Epithelial cell of prostate (primary cell): ENCODE measurements at places on chromosomes 3 and 15.
A peak's percentile ranks its signal among the peaks of the same experiment; 100 is the strongest.

DNA sequence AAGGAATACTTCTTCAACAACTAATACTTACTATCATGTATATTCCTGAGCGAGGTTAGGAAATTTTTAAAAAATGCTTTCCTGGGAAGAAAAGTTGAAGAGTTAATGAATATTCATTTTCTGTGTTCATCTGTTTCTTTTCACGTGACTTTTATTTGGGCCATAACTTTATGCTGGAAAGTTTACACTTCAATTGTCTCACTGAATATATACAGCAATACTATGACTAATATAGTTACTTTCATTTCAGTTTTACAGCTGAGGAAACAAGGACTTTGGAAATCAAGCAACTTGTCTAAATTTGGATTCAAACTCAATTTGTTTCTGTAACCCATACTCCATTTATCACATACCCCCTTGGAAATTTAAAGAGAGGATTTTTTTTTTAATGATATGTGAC lies 894.2 kb downstream of the ROBO1 start:
- DNase-seq: no peak

DNA sequence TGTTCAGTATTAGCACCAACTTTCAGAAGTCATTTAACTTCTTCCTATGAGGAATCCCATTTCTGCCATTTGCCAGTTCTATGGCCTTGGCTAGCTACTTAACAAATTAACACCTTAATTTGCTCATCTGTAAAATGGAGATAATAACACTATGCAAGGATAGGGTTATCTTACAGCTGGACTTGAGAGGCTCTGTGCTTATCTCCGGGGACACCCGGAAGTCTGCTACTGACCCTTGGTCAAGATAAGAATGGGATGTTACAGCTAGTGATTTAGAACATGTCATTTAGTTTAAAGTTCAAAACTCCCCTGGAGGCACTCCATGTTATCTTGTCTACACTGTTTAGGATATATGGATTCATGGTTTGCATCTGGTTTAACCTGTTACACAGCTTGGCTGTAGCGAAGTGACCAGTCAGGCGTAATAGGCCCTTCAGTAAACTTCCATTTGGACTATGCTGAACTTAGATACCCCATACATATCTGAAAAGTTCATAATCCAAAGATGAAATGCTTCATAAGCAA lies 156.0 kb upstream of the CD96 start:
- no peak for DNase-seq

DNA sequence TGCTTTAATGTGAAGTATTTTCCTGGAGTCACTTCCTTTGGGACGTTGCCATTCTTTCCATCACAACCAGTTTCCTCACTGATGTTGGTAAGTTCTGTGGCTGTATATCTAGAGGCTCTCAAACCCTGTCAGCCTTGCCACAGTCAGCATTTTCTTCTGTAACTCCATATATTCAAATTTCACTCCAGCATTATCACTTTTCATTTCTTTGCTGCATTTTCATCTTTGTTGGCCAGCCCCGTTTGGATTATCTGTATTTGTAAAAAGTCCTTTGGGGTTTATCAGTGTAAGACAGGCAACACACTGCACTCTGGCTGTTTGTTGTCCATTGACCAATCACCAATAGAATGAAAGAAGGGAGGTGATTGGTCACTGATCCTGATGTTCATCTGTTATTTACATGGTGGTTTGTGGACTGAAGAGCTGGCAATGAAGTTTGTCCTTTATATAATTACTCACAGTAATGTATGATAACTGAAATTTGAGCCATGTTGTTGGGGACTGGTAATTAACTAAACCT lies 20.3 kb downstream of the GMPS start:
- DNase-seq: no peak

DNA sequence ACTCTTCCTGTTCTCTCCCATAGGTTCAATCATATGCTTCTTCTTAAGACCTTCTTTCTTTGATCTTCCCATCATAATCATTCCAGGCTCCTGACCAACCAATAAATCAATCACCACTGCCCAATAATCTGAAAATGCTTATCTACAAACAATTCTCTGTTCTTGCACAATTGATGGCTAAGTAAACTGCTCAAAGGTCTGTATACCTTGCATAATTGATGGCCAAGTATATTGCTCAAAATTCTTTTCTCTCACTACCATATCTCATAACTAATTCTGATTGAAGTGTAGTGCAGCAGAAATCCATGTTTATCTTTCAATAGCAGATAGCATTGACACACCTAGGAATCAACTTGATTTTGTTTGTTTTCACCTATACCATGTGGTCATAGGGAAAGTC lies 83.4 kb upstream of the EPHA6 start:
- DNase-seq: no peak

GRCh38 chr15:95097361-95097760 lies 866.0 kb downstream of the MCTP2 start:
- no peak for DNase-seq

DNA sequence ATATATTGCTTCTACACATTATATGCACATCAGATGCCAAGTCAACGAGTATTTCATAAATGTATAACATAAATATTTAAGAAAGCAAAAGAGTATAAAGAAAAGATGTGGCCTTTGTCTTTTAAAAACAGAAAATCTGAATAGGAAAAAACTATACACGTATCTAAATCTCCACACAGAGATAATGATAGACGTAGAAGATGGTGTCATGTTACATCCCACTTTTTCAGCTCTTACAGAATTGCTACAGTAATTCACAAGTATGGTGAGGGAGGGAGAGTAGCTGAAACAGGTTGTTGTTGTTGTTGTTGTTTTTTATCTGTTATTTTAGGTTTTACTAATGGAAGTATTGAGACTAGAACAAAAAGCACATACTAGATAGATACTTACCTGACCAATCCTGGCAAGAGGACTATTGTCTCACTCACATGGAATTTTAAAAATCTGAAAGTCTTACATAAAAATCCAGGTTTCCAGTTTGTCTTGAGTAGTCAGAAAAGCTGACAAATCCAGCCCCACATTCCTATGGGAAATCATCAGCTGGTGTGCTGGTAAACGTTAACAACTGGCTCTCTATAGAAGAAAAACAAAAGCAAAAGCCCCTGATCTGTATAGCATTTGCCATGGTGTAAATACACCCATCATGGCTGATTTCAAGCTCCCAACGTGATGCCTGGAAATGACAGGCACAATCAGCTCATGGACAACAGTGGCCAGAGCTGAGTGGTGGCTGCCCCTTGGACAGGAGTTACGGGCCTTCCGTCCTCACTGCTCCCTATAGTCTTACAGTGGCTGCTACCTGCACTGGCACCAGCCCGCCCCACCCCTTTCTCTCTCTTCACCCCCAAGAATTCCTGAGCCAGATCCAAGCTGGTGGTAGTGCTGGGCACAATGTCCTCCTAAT lies 47.4 kb upstream of the VGLL4 start:
- DNase-seq: no peak

- DNase-seq: no peak
Observed at GRCh38 chr15:22786868-22787698, 639 bp downstream of the NIPA1 start.

- no peak for DNase-seq
Observed at GRCh38 chr3:39413691-39414420, 7.3 kb downstream of the RPSA start.

DNA sequence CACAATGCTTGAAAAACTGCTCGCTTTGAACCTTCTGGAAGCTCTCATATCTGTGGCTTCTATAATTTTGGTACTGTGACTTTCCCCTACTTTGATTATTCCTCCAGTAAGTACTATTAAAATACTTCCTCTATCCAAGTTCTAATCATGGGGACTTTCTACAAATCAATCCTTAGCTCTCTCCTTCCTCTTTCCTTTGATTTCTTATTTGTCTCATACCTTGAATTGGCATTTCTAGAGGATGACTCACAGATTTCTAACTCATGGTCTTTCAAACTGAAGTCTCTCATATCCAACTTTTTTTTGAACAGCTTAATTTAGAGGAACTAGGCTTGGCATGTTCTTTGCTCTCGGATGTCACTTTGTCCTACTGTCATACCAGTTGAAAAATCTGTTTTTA lies 241.8 kb downstream of the TBC1D5 start:
- DNase-seq: no peak

- DNase-seq: peak; percentile 92
Observed at GRCh38 chr3:31008994-31009393, 114.5 kb upstream of the GADL1 start.

- DNase-seq: no peak
Observed at GRCh38 chr3:99700631-99701268, 62.4 kb downstream of the COL8A1 start.

DNA sequence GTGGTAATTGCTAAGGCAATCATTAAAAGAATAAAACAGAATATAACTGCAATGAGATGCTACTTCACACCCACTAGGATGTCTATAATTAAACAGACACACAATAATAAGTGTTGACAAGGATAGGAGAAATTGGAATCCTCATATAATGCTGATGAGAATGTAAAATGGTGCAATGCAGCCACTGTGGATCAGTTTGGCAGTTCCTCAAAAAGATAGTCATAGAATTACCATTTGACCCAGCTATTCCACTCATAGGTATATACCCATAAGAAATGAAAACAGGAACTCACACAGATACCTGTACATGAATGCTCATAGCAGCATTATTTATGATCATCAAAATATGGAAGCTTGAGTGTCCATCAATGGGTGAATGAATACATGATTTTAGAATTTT lies 9.6 kb upstream of the RNF111 start:
- no peak for DNase-seq

DNA sequence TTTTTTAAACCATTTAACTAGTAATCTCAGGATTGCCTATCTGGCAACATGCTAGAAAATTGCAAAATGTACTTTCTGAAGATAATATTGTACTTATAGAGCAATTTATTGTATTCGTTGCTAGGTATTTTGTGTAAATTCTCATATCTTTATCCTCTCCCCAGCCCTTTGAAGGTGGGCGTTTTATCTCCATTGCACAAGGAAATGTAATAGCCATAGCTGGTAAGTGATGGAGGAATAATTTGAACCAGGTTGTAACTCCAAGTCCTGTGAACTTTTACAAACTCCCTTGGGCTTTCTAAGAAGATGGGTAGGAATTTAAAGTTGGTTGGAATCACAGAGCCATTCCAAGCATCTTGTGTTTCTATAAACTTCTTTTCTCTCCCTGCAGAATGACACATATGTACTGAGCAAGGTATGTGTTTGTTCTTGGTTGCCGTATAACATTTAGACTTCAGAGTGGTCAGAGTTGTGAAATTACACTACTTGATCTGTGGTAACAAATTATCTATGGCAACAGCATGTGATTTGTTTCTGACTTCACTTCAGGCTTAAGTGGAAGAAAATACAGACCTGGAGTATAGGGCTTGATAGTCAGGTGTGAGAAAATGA lies 170.9 kb downstream of the AKAP13 start:
- DNase-seq: no peak

- no peak for DNase-seq
Observed at GRCh38 chr15:101521591-101521990, 32.1 kb upstream of the PCSK6 start.

DNA sequence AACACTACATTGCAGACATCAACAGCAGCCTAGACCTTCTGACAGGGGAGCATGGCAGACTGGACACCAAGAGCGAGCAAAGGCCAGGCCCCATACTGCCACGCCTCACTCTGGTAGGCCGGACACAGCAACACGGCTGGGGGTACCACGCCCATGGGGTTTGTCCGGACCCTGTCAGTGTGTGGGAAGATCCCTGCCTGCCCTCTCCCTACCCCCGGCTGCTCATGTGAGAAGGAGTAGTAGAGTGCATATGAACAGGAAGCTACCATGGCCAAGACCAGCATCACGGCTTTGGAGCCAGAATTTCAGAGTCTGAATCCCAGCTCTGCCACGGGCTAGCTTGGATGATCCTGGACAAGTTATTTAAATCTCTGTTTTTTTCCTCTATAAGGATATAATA lies 27.9 kb downstream of the ALDH1L1 start:
- DNase-seq: no peak

DNA sequence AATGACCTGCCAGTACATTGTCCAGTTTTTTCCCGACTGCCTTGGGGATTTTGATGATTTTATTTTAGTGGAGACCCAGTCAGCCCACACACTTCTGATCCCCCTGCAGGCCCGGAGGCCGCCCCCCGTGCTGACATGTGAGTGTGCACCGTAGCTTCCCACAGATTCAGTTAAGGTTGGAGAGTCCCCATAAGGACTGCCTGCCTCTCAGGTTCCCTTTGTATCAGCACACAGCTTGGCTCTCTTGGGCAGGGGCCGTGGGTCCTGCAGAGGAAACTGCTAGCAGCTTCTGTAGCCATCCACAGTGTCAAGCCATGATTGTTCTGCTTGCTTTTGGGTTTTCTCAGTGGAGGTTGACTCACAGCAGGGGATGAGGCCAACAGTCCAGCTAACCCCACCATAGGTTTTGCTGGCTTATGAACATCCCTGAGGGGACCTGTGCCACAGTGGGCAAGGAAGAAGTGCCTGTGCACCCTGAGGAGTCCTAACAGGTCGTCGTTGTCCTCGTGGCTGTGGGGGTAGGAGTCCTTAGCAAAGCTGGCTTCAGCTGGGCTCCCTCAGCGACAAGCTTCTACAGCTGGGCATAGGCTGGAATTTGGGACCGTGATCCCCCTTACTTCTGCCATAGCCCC lies 46.4 kb downstream of the DLEC1 start:
- DNase-seq: no peak

DNA sequence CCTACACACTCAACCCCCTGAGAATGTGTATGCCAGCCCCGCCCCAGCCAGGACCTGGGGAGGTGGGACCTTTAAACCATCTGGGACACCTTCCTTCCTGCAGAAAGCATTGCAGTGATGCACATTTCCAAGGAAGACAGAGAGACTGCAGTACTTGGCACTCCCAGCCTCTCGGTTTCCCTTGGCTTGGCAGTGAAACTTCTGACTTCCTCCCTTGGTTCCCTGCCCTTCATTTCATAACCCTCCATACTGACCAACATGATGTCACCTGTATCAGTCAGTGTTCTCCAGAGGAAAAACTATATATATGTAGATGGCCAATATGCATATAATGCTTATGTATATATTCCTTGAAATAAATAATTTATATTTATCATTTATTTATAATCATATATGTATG lies 103.2 kb downstream of the SST start:
- no peak for DNase-seq

DNA sequence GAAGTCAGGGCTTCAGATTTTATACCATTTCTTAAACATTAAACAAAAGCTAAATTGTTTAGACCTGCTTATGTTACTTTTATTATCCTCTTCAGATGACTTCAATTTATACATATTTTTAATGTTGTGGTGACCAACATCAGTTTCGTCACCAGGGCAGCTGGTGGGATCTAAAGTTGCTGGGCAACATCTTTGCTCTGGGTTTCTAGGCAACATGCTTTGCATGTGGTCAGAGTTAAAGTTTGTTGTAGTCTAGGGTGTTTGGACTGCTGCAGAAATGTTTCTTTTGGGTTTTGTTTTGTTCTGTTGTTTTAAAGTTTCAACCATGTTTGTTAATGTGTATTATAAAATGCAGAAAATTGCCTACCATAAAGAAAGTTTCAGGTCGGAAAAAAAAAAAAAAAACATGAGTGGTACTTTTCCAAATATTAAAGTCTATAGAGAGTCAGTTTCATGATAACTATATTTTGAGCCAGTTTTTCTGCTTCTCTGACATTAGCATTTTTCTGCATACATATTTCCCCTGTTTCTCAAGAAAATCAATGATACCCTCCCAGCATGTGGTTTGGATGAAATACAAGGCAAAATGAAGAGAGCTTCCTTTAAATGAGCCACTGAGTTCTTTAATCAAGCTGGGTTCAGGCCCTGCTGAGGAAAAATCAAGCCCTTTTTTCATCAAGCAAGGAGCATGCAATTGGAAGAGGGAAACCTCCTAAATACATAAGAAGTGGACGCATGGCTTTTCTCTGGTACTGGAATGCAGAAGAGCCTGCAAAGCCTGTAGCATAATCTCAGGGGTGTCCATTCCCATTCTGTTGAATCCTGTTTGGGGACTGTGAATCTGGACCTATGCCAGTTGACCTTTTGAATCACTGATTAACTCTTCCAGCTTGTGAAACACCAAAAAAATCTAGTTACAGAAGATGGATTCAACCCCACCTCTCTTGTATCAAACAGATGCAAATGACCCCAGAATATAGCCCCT lies 35.0 kb upstream of the VGLL3 start:
- DNase-seq: no peak
